Vagina (tissue), 2 donors: ENCODE measurements at places on chromosomes 11 and 22.

DNA sequence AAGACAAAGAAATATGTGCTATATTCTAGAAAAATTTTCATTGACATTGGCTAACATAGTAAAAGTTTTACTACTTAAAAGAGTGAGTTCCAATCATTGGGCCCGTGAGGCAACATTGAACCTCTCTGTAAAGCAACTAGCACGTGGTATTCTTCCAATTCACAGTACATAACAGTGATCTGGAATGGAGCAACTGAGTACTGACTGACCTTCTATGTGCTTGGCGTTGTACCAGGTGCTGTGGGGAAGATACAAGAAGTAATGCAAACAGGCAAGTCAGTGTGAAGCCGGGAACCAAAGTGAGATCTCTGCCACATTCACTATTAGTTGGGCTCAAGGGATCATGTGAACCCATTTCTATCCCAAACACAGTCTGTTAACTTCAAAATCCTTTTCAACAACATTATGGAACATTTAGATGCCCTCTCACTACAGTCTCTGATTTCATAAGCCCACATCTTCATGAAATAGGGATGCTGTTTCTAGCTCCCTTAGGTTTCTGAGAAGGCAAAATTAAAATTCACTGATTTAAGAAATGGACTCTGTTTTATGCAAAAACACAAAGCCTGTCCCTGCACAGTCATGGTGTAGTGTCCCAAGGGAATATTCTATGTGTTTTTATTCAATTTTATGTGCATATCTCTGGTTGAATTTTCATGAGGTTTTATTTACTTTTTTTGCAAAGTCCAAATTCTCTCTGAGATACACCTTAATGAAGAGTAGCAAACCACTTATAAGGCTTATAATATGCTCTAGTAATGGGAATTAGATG, 61.8 kb upstream of the NCAM1 start:
- no peak for DNase-seq

DNA sequence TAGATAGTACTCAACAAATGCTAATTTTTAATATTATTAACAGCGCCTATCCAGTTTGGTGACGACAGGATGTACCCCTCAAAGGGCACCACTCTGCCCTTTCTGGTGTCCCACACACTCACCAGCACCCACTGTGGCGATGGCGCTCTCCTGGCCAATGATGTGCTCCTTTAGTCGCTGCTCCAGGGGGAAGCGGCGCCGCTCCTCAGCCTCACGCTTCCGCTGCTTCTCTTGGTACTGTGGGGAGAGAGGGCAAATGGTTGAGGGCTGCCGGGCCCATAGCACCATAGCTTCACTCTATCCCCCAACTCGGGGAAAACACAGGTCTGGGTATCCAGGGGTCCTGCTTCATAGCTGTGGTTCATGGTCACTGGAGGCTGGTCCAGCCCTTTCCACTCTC, 73.0 kb upstream of the PHOX2A start:
- DNase-seq: no peak

DNA sequence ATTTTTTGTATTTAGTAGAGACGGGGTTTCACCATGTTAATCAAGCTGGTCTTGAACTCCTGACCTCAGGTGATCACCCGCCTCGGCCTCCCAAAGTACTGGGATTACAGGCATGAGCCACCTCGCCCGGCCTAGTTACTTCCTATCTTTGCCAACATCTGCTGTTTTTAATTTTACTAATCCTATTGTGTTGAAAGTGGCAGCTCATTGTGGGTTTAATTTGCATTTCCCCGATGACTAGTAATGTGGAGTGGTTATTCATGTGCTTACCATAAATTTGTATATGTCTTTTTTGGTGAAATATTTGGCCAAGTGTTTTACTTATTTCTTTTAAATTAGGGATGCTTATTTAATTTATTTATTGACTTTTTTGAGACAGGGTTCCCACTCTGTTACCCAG, 74.2 kb upstream of the SLC25A18 start:
- DNase-seq: no peak

DNA sequence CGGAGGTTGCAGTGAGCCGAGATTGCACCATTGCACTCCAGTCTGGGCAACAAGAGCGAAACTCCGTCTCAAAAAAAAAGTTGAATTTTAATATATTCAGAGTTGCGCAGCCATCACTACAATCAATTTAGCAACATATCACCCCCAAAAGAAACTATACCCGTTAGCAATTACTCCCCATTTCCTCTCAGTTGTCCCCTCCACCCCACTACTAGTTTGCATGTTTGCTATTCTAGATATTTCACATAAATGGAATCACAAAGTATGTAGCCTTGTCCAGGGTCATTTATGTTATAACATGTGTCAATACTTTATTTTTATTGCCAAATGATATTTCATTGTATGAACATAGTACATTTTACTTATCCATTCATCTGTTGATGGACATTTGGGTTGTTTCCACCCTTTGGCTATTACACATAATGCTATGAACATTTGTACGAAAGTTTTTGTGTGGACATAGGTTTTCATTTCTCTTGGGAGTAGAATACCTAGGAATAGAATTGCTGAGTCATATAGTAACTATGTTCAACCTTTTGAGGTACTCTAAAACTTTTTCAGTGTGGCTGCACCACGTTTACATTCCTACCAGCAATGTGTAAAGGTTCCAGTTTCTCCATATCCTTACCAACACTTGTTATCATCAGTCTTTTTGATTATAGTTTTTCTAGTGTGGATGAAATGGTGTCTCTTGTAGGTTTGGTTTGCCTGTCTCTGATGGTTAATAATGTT, 2.2 kb downstream of the ZNF143 start:
- DNase-seq: no peak

DNA sequence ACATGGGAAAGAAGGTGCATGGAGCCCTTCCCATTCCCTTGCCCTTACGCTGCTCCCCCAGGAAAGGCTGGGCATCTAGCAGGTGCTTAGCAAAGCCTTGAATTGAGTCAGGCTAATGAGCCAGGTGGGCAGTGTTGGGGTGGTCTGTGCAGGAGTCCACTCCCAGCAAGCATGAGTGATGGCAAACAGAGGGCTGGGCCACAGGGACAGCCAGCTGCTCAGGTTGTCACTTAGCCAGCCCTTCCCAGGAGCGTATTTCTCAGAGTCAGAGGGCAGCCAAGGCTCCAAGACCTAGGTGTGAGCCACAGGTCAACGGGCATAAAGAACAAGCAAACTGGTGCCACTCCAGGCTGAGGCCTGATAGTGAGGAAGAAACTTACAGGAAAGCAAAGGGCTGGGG, 149.8 kb downstream of the DSCAML1 start:
- no peak for DNase-seq

DNA sequence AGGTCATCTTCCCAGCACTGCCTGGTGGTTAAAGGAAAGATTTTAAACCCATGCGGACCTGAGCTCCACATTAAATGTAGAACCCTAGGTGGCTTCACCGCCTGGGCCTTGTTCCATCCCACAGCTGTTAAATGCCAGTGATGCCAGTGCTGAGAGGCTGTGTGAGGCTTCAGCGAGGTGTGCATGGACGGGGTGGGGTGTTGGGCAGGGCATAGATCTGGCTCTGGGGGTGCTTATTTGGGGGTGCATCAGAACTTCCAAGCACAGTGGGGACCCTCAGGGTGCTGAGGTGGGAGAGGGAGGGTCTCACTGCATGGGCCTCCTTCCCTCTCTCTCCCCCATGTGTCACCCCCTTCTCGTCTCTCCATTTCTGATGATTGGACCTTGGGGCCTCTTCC, 90.1 kb upstream of the B3GAT1 start:
- no peak for DNase-seq
